ENCODE measurements at places on chromosomes 1 and 21.

DNA sequence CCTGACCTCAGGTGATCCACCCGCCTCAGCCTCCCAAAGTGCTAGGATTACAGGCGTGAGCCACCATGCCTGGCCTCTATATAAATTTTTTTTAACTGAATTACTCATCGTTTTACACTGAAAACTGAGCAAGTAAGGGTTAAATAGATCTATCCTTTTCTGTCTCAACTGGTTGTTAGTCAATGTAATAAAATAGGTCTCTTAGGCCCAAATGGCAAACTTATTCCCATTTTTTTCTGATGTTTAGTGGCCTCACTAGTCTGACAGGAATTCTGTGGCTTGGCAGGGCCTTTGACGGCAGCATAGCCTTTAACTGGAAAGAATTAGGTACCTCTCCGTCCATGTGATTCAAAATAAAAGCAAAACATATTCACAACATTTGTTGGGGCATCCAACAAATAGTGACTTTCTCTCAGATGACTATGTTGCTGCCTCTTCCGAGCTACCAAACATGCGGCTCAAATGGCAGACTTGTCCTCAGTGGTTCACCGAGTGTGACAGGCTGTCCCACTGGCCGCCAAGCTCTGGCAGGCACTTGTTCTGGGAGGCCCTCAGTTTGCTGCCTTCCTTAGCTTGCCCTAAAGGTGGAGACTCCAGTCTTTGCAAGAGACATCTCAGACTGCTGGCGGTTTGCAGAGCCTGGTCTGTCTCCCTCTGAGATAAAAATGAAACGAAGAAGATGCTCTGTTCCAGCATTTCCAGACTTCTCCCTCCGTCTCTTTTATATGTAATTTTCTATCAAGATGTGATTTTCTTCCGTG is 17.4 kb downstream of the ATP1A4 start:
- no peak for DNase-seq

- no peak for DNase-seq
Measured at GRCh38 chr1:217088011-217088410, 364.8 kb upstream of the ESRRG start.

DNA sequence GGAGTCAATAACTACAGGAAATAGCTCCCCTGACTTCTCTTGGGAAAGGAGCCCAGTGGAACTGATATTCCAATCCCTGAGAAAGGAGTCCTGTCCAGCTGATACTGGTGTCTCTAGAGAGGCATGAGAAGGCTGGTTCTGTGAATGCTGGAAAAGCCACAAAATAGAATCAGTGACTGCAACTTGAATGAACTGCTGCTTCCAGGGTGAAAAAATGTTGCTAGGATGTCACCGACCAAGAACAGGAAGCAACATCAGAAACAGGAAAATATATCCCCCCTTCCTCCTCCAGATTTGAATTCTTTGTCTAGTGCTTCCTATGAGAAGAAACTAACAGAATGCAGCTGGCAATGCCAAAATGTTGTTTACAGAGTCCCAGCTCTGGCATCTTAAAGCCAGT is 269.3 kb upstream of the LYPLAL1 start:
- no peak for DNase-seq

GRCh38 chr1:63693944-63694571 is 79.8 kb upstream of the ROR1 start:
- no peak for DNase-seq

DNA sequence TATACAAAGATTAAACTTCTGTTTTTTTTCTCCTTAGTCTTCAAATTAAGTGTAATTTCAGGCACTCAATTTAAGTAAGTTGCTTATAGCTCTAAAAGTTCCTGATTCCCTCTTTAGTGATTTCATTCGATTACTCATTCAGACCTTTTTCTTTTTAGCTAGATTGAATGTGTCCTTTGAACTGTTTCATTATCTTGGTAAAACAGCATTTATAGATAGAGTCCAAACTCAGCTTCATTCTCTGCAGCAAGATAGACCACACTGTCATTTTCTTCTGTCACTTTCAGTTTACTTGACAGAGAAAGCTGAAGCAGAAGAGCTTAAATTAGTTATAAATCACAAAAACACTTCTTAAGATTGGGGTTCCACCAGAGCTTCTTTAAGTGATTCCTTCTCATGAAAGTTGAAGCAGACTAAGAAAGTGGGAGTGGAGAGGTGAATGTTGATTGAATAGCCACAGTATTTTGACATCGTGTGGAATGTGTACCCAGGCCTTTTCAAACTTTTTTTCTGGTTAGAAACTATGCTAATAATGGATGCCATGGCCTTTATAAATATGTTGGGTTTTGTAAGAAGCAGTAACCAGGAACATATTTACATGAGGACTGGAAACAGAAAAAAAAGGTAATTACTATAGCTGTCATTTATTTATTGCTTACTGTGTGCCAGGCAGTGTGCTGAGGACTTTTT is 52.2 kb downstream of the ZBTB40 start:
- no peak for DNase-seq

DNA sequence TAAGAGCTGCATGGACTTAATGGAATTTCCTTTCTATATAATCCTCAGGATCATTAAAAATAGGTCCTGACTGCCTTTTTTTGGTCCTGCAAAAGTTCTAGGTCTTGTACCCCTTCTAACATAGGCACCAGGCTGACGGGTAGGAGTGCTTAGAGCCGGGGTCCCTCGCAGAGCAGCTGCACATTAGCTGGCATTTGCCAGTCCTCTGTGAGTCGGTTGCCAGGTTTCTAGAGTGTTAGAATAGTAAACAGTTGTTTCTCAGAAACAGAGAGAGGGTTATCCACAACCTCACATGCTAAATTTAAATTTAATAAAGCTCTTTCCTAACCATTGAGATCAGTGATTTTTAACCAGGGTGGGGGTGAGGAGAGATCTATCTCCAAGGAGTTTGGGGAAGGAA is 35.4 kb upstream of the HEATR1 start:
- no peak for DNase-seq

DNA sequence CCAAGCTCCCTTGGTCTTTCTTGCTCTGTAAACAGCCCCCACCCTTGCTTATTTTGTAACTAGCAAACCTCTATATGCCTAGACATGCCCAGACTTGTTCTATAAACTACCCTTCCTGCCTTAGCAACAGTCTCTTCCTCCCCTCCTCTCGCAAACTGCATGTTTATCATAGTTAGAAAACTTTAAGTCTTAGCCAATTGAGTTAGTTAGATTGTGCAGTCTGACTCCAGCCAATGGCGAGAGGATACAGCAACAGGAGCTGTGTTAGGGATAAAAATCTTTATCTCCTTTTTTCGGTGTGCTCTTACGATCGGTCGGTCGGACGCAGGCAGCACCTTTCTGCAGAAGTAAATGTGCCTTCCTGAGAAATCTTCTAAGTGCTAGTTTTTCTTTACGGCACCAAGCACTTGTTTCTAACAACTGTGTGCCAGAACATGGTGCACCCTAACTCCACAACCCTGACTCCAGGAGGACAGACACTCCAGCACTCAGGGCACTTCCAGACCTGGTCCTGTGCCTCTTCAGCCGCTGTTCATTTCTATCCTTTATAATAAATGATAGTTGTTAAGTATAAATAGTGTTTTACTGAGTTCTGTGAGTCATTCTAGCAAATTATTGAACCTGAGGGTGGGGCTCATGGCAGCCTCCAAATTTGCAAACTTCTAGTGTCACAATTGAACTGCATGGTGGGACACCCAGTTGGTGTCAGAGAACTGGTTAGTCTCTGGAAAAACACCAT is 25.7 kb upstream of the GNG4 start:
- DNase-seq = no peak

- no peak for DNase-seq
Measured at GRCh38 chr1:91026320-91026719, 4.5 kb upstream of the ZNF644 start.

DNA sequence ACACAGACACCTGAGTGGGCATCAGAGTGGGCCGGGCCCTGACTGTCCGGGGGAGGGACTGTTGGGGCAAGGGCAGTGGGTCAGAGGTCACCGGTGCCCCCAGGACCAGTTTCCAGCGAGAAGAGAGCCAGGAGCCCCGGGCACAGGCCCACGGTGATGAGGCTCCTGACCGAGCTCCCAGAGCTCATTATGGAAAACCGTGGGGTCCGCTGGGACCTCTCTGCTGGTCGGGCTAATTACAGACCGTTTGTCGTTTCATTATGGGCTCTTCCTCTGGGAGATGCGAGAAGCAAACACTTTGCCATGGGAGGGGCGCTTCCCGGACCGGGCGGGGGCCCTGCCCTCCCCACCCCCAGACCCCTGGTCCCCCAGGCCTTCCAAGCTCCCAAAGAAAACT is 12.0 kb upstream of the TTLL10 start:
- no peak for DNase-seq
